CD4-positive, alpha-beta T cell treated with Interleukin-17A for 4 hours (primary cell): ENCODE measurements at places on chromosomes 5 and 9.
A peak's percentile ranks its signal among the peaks of the same experiment; 100 is the strongest.

- no peak for DNase-seq
These were observed 304.2 kb downstream of the SEMA5A start for GRCh38 chr5:9241479-9242305.

GRCh38 chr5:104199771-104200170, 637.2 kb upstream of the NUDT12 start:
- no peak for DNase-seq

DNA sequence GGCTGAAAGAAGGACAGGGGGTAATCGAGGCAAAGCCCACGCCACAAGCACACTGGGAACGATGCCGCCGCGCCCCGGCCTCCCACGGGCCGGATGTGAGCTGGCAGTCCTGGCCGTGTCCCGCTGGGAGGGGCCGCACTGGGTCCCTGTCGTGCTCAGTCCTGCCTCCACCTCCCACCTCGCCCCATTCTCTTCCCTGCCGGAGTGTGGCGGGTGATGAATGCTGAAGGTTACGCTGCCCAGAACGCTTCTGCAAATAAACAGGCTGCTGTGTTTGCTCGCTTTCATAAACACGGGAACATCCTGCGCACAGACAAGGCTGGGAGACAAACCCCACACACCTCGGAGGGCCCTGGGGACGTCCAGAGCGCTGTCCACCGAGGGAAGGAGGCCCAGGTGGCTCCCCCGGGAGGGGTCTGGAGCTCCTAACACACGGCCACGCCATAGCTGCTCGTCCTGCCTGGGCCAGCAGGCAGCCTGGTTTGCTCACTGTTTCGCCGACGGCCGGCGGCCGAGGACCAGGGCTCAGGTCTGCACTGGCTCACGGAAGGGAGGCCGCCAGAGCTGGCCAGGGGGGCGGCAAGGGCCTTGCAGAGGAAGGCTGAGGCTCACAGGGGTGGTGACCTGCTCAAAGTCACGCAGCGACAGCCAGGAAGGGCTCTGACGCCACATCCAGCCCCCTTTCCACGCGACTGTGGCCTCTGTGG, 2.3 kb downstream of the DNLZ start:
- no peak for DNase-seq

GRCh38 chr9:123710299-123710698, 219.6 kb downstream of the DENND1A start:
- no peak for DNase-seq

DNA sequence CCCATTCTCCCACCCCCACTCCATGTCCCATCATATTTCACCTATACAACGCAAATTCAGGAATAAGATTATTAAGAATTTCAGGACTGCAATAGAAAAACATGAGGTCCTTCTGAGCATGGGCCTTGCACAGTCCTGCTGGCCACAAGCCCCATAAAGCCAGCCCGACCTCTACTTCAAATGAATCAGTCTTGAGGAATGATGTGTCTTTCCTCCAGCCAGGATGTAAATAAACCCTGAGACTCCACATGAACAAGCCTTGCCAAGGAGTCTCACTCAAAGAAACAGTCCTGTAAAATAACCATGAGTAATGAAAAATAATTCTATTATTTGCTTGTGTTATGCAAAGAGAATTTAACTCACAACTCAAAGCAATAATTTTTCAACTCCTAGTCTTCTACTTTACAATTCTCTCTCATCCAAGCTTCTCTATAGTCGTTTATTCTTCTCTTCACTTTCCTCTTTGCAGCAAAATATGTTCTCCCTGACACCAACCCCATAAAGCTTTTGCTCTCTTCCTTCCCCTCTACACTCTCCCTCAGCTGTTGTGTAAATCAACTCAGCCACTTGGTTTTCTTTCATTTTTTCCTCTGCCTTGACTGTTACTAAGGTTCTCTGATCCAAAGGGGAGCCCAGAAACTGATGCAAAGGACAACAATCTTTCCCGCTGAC, 140.1 kb upstream of the MOCS2 start:
- no peak for DNase-seq

- no peak for DNase-seq
These were observed 215.5 kb downstream of the FANCC start for GRCh38 chr9:95102001-95102433.

DNA sequence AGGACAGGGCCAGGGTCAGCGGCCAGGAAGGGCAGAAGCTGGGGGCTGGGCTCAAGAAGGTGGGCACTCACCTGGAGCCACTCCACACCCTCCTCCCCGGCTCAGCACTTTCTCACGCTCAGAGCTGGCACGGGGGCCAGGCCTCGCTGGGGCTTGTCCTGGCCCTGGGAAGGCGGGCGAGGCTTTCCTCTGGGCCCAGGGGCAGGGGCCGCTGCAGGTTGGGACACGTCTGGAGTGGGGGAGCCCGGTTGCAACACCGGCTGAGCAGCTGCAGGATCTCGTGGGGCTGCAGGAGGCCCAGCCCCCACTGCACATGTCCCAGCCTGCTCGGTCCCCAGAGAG, 38.9 kb upstream of the EGFL7 start:
- no peak for DNase-seq

GRCh38 chr5:173622183-173623047, 6.0 kb upstream of the BOD1 start:
- DNase-seq: no peak

DNA sequence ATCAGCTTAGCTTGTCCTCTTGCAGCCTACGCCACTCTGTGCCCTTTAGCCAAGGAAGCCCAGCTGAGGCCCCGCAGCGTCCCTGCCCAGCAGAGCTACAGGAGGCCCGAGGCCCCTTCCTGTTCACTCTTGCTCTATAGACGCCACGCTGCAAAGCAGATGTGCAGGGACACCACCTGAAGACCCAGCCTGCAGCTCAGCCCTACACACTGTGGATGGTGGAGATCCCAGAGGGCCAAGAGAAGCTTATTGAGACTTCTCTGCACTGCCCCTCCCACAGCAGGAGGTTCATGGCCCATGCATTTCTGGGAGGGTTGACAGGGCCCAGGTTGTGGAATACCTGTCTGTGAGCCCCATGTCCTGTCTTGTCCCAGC, 33.6 kb downstream of the IRF1 start:
- peak; percentile 32 for DNase-seq

DNA sequence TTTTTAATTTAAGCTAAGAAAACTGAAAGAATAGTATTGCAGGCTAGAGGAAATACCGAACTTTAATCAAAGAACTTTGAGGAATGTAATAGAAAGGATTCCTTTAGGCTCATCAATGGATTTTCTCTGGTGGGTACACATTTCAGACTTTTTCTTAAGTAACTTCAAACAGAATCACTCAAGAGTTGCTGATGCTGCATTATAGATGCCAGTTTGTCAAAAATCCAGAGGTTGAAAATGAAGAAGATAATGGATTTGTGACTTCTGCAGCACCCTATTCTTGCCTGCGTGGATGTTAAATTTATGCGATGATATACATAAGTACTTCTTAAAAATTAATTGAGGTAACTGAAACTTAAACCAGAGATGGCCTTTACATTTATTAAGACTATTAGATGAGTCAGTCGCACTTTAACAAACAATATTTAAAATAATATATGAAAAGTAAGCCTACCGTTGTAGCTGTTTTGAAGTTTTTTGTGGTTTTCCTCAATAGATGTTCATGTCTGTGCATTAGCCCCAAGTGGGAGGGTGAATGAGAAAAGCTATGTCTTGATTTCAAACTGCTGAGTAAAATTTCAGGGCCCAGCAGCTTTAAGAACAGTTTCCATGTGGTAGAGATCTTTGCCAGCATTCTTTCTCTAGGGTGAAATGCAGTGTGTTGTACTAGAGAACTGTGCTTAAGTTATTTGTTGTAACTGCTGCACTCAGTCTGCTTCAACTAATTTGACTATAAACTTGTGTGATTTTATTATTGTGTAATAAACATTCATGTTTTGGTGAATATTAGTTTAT, at the start of gene OGN:
TSS of gene OGN (minus strand) at position 537 of the 795 bp plus-strand sequence. CDS start 1,171 bp downstream, outside the sequence.
- DNase-seq: no peak

GRCh38 chr5:175542232-175542965, 64.0 kb downstream of the SFXN1 start:
- no peak for DNase-seq

DNA sequence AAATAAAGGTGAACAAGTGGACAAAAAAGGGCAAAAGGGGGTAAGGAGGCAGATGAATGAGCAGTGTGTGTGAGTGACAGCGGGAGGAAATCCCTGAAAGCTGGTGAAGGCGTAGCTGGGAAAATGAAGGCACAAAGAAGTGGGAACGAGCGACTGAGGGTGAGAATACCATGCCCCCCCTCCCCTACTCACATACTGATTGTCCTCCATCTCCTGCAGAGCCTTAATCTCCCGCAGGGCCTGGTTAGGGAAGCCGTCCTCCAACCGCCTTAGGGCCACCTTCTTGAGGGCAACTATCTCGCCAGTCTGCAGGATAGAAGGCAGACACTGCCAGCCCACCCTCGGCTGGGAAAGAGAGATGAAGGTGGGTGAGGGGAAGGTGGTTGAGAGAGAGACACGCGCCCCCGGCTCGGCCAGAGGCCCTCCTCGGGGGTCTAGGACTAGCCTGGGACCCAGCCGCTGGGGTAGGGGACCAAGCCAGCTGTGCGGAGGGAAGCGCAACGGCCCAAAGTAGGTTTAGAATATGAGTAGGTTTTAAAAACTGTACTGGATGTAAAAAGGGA, 522 bp downstream of the CDK20 start:
- DNase-seq: no peak

DNA sequence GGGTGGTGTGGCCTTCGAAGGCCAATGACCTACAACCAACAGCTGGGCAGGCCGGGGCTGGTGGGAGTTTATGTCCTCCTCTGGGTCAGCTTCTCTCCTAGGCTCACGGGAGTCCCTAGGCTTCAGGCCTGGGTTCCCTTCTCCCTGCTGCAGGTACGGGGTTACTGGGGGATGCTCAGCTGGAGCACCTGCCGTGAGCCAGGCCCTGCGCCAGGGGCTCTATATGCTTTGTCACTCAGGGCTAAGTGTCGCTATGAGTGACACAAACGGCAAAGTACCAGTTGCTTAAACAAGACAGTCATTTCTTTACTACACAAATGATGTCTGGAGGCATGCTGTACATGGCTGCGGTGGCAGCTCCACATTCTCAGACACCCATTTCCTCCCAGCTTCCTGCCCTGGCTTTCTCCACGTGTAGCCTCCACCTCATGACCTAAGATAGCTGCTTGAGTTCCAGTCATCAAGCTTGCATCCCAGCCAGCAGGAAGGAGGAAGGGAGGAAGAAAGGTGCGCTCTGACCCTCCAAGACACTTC, 22.5 kb upstream of the NINJ1 start:
- no peak for DNase-seq

DNA sequence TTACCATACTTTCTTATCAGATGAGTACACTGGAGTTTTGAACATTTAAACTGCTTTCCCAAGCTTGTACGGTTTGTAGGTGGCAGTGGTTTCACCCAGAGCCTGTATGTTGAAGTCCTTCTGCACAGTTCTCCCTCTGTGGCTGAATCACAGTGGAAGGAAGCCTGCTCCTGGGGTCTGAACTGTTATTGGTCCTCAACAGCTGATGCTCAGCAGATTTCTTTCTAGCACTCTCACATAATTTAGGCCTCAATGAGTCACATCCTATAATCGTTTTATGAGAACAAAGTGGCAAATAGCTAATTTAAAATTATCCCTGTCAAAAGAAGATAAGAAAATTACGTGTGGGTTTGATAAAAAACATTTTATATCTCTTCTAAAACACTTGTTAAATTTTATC, 229.7 kb downstream of the TLE4 start:
- no peak for DNase-seq

DNA sequence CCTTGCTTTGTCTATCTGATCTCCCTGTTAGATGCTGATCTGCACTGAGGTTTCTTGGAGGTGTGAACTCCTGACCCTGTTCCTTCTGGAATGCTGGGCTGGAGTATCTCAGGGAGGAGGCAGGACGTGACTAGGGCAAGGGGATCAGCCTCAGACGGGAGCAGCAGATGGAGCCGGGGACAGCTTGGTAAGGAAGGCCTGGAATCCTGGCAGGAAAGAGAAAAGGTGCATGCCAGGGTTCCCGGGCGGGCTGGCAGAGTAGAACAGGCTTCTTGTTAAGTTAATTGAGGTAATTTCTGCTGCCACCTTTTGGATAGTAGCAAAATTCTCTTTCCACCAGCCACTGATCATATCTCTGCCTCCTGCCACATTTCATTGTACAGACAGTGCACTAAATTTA, 180.9 kb downstream of the ZNF462 start:
- DNase-seq: no peak

- DNase-seq: peak; percentile 50
These were observed 32.9 kb upstream of the MAN2A1 start for GRCh38 chr5:109656829-109657228.

- no peak for DNase-seq
These were observed 21.9 kb downstream of the ANKH start for GRCh38 chr5:14849516-14850294.

DNA sequence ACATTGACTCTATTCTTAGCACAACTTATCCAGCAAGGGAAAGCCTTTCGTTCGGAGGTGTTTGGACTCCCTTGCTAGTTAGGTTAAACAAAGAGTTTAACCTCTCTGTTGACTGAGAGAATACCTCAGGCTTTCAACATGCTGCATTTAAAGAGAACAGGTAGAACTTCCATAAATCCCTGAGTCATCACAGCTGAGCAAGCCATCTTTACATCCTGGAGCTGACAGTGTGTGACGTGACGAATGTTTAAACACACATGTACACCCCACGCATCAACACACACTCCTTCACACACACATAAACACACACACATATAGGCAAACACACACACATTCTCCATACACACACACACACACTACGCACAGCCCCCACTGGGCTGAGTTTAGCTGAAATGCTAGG, 152.8 kb downstream of the ADAMTS12 start:
- DNase-seq: no peak

DNA sequence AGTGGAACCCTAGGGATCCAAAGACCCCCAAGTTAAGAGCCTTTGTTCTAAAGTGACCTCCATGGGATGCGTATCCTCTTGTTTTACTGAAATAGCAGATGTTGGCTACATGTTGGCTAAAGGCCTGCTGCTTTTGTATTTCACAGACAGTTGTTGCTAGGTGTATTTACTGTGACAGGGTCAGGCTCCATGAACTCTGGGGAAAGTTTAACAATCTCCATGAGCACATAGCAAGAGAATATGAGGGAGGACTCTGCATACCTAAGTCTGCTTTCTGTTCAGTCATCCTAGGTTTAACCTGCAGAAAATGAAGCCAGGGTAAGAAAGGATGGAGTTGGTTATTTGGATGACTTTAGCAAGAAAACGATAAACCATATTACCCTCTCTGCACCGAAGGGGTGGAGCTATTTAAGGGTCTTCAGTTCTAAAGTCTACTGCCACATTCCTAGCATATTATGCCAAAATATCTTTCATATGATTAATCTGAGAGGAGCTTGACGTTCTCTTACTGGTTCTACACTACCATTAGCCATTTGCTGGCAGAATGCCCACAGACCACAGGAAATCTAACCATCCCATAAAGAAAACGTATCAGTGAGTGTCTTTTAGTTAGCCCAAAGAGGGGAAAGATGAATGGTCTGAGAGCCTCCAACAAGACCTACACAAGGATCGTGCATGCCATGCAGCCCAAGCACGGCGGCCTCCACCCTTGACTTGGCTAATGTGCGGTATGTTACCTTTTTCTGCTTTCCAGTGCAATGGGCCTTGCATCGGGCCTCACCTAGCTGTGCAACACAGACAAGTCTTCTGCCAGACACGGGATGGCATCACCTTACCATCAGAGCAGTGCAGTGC, 127.8 kb downstream of the SAXO1 start:
- DNase-seq: no peak

- no peak for DNase-seq
These were observed 37.5 kb upstream of the IQGAP2 start for GRCh38 chr5:76365561-76365960.
